Fibroblast of skin of right biceps (primary cell): ENCODE measurements at places on chromosomes 6 and 20.

DNA sequence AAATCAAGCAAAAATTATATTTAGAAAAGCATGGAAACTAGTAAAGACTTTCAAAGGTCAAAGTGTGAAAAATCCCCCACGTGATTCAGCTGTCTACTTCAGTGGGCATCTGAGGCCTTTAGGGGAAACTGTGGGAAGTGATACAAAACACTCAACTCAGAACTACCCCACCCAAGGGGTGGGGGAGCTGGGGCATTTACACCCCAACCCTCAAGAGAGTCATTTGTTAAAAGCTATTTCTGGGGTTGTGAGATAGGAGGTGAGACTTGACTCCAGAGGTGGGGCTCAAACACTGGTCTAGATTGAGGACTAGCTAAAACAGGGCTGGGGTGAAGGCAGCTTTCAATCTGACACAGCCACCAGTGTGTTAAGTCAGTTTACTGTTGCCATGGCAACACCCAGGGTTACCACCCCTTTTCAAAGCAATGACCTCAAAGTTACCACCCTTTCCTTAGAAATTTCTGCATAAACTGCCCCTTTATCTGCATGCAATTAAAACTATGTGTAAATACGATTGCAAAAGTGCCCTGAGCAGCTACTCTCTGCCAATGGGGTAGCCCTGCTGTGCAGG is 9.9 kb upstream of the GTSF1L start:
- no peak for DNase-seq

DNA sequence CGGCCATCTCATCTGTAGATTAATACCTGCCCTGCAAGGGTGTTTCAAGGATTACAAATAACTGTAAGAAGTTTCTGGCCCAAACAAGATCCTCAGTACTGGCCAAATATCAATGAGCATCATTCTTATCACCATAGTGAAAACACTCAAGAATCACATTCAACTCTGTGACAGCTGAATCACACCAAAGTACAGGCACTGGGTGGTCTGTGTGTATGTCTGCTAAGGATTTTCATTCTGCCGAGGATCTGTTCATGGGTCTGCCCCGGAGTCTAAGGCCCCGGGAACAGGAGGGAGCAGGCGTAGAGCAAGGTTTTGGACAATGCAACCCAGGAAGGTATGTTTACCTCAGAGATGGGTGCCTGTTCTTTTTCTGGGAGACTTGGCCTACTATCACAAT is 110.5 kb downstream of the TRERF1 start:
- no peak for DNase-seq

GRCh38 chr20:20085071-20085470 is 32.7 kb downstream of the CFAP61 start:
- peak; percentile 6 for DNase-seq

GRCh38 chr6:88586371-88587149 is 376.9 kb downstream of the RNGTT start:
- no peak for DNase-seq

DNA sequence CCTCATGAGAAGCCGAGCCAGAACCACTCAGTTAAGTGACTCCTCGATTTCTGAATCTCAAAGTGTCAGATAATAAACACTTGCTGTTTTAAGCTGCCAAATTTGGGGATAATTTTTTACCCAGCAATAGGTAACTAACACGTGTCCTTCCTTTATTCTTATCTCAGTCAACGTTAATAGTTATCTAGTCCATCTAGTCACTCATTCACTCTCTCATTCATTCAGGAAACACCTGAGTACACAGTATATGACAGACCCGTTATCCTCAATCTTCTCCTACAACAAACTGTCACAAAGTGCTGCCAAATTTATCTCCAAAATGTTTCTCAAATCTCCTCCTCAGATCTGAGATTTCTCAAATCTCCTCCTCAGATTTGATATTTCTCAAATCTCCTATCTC is 13.1 kb downstream of the FAM184A start:
- no peak for DNase-seq

- DNase-seq, result no peak
Observed at GRCh38 chr20:51121272-51121671, 98.4 kb upstream of the KCNG1 start.

DNA sequence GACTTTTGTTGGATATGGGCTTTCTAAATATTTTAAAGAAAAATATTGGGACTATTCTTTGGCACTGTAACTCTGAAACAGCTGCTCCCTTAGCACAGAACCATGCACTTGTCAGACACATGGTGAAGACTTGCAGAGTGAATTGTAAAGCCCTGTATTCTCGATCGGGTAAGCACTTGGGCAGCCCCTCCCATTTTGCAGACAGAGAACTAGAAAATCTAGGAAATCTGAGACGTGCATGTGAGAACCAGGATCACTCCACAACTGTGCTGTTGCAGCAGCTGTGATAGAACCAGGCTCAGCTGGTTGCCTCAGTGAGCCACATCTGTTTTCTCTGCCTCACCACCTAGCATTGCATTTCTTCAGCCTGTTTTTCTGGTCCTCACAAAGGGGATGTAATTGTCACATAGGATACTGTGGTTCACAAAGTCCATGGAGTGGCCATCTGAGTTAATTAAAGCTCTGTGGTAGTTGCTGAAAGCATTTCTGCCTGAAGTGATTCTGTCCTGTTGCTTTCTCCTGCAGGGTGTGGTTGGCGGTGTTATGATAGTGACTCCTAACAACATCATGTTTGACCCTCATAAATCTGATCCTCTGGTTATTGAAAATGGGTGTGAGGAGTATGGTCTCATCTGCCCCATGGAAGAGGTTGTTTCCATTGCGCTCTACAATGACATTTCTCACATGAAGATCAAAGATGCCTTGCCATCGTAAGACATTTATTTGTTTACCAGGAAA is 71.8 kb upstream of the HINT3 start:
- no peak for DNase-seq

DNA sequence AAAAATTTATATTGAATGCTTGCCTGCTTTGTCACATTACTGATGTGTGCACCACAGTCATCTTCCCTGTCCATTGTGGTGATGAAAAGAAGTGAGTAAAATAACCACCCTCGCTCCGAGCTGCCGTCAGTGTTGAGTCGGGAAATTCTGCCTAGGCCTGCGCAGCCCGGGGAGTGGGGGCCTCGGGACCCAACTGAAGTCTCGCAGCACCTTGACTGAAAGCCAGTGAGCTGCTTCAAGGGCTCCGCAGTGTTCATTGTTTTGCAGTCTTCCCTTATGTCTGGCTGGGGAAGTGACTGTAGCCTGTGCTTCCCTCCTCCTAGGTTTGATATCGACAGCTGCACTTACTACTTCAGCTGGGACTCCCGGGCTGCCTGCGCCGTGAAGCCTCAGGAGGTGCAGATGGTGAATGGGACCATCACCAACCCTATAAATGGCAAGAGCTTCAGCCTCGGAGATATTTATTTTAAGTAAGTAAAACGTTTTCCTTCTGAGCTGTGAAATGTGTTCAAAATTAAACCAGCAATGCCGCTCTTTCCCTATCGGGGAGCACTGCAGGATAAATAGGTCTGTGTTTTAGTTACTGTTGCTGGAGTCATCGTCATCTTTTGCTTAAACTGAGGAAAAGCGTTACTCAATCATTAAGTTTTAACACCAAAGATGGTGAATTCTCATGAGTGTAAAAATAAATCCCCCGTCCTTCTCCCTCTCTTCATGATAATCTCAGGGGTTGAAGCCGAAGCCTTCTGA is 32.7 kb upstream of the SLC22A1 start:
- no peak for DNase-seq

- no peak for DNase-seq
Observed at GRCh38 chr6:29908710-29909109, 33.6 kb upstream of the HLA-A start.

DNA sequence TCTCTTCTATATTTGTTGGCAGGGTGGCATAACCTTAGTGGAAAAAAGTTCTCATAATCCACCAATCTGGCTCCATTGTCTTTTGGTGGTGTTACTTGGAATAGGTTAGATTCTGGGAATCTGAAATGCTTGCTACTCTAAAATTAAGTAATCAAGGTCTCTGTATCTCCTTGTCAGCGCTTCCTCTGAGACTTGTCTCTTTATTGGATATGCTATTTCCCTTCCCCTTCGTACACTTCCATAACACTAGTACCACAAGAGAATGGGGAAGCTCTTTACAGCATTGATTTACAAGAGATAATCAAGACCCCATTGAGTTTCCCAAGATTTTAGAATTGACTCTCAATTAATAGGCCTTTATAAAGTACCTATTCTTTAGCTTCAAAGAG is 280.2 kb downstream of the ADGB start:
- DNase-seq, result no peak

DNA sequence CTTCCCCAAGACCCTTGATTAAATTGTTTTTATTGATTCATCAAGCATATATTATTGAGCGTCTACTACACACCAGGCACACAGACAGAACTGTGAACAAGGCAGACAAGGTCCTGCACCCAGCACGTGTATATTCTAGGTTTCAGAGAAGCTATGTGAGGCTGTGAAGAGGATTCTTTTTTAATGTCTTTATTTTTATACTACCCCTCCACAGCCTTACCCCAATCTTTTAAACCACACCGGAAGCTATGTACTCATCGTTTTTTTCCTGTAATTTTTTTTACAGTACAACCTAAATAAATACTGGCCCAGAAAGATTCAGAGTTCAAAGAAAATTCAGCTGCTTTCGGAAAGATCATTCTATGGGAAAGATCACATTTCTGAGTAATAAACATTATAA is 10.0 kb downstream of the SGK1 start:
- DNase-seq, result no peak

DNA sequence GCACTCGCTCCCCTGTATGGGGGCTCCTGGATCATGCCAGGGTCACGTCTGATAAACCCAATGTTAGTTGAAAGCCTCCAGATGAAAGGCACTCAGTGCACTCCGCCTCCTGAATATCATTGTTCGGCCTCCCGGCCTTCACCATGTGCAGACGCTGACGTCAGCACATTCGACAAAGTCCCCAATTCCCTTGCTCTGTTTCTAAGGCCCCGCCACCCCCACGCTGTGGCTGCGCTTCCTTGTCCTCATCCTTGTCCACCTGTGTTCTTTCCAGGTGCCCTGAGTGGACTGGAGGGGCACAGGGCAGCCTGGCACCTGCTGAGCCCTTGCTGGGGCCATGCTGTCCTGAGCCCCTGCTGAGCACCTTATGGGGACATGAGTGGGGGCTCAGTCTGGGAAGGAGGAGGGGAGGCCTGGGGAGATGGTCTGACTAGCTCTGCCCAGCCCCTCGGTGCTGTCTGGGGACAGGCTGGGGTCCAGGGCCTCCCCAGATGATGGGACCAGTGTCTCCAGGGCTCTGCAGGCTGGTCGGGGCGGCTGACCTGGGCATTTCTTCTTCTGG is 9.8 kb upstream of the BHLHE23 start:
- DNase-seq, result no peak

GRCh38 chr6:162649271-162649670 is 78.3 kb downstream of the PRKN start:
- DNase-seq, result no peak
